ENCODE measurements at places on chromosomes 7 and 10.

DNA sequence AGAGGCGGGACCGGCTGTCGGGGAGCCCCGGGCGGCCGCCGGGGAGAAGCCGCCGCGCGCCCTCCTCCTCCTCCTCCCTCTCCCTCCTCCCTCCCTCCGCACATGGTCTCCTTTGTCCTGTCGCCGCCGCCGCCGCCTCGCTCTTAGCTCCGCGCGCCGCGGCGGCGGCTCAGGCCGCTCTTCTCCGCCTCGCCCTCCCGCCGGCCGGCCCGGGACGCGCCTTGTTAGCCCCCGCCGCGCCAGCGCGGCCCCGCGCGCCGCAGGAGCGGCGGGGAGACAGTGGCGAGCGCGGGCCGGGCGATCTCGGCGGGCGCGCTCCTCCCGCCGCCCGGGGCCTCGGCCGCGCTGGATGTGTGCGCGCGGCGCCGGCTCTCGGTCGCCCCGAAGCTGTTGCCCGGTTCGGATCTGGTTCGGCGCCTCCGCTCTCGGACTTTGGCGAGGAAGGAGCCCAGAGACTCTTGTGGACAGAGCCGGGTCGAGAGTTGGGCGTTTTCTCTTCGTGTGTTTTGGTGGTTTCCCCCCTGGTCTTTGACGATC is 437.4 kb upstream of the GALNT17 start:
- DNase-seq, result peak; percentile 48

DNA sequence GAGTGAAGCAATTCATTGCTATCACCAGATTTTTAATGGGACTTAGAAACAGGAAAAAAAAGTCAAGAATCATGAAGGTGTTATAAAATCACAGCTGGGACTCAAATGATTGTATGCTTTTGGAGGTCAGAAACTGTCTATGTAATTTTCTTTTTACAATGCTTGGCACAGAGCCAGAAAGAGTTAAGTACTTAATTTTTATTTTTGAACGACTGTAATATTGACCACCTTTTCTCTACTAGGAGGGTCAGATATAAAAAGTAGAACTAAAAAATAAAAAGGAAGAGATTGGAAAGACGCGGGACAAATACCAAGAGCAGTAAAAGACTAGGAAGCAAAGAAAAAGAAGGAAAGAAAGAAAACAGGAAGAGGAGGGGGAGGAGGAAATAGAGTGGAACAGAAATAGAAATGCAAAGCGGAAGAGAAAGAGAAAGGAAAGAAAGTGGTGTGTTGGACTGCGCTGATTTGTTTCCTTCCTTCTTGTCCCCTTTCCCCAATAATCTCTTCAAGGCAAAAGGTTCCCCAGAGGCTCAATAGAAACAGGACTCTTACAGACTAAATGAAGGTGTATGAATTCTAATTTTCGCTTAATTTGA is 23.2 kb upstream of the C1GALT1 start:
- DNase-seq, result no peak

GRCh38 chr7:39161903-39162302 is 184.2 kb downstream of the POU6F2 start:
- peak; percentile 5 for DNase-seq

DNA sequence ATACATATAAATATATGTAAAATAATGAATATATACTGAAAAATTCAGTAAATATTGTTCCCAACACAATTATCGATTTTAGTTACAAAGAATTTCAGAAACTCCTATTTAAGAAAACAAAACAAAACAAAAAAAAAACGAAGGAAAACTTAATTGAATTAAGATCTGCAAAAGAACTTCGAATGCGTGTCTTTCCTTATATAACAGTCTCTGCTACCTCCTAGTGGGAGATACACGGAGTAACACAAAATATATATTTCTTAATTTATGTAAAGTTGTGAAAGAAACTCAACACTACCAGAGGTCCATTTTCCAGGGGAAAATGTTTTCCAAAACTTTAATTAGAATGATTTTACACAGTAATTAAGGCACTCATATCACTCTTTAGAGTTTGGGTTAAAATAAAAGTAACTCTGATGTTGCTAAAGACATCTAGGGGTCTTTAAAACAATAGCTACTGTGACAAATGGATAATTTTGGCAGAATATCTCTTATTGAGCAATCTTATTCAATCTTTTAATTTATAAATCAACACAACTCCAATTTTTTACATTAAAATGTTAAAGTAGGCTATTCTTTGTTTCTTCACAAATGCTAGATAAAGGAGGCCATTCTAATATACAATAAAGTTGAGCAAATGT is 41.6 kb downstream of the NEBL start:
- DNase-seq, result peak; percentile 4

- DNase-seq, result no peak
Observed at GRCh38 chr7:15662451-15662850, 24.0 kb downstream of the MEOX2 start.

All from M059J (cell line).